ENCODE measurements at places on chromosomes 3 and 15. TPM values are rescaled to one million over a fixed set of nuclear protein-coding genes. Genes with fewer than 3 reads are reported as not detected.

Gene RNU6-1
- polyA plus RNA-seq, result not detected

Gene TRH
- not detected for polyA plus RNA-seq

Gene ZDHHC19
- 0.09 TPM for polyA plus RNA-seq

Gene SENP8
- 1.6 TPM for polyA plus RNA-seq

Gene APOD
- 0.36 TPM for polyA plus RNA-seq

Gene RGMA
- 0.26 TPM for polyA plus RNA-seq

Gene BFSP2
- polyA plus RNA-seq, result not detected

Gene SERINC4
- polyA plus RNA-seq, result not detected

Gene HHLA2
- polyA plus RNA-seq, result not detected

Gene SMCO1
- polyA plus RNA-seq, result not detected

Gene TYRO3
- polyA plus RNA-seq, result 18.4 TPM

Gene DTX3L
- 3.0 TPM for polyA plus RNA-seq

Gene NLGN1
- 1.1 TPM for polyA plus RNA-seq

Gene GLDN
- polyA plus RNA-seq, result not detected

Gene WDR49
- polyA plus RNA-seq, result not detected

Gene SI
- polyA plus RNA-seq, result not detected

Gene TNNC1
- 4.6 TPM for polyA plus RNA-seq

Gene EIF2A
- polyA plus RNA-seq, result 61.2 TPM

Gene LRRC34
- 0.60 TPM for polyA plus RNA-seq

Measured in IMR-90 (cell line).